ENCODE measurements at places on chromosomes 12 and 14.

GRCh38 chr12:6068227-6068626, 56.2 kb downstream of the VWF start:
- DNase-seq: no peak

DNA sequence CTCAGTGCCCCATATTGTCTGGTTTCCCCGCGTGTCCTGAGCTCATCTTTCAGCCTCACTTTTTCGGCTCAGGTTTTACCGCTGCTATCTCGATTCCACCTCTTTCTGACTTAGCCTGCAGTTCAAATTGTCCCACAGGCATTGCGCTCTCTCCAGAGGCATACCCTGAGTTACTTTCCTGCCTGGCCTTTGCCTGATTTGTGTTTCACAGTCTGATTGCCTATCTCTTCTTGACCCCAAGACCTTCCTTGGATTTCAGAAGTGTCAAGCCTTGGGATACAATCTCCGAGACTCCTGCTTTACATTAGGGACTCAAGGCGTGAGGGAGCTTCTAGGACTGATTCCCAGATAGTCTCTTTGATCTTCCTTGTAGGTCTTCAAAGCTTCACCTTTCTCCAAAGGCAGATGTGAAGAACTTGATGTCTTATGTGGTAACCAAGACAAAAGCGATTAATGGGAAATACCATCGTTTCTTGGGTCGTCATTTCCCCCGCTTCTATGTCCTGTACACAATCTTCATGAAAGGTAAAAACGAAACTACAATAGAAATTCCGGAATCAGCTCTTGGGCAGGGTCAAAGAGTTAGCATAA, 629 bp downstream of the LETMD1 start:
- no peak for DNase-seq

GRCh38 chr12:88127855-88128254, 14.0 kb downstream of the CEP290 start:
- no peak for DNase-seq

- no peak for DNase-seq
Measured at GRCh38 chr12:76026643-76027063, 4.9 kb downstream of the PHLDA1 start.

GRCh38 chr12:6614513-6615172, 7.5 kb upstream of the CHD4 start:
- DNase-seq: no peak

Measured in AG20443 (cell line).